ENCODE measurements at places on chromosomes 6 and 20.
A peak's percentile ranks its signal among the peaks of the same experiment; 100 is the strongest.

- DNase-seq, result no peak
These were observed 29.7 kb downstream of the RPF2 start for GRCh38 chr6:111011360-111012142.

DNA sequence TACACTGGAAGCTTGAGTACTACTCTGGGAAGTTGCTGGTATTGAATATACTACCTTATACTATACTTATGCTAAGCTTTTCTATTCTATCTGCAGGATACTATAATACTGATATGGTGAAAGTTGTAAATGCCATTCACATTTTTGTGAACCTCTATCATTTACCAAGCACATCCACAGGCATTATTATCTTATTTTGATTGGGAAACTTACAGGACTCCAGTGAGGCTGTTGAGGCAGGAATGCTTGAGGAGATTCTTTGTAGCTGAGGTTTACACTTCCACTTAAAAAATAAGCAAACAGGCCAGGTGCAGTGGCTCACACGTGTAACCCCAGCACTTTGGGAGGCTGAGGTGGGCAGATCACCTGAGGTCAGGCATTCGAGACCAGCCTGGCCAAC lies 442.9 kb downstream of the QKI start:
- no peak for DNase-seq

GRCh38 chr6:109009962-109010704 lies 84.5 kb downstream of the SESN1 start:
- DNase-seq, result no peak

DNA sequence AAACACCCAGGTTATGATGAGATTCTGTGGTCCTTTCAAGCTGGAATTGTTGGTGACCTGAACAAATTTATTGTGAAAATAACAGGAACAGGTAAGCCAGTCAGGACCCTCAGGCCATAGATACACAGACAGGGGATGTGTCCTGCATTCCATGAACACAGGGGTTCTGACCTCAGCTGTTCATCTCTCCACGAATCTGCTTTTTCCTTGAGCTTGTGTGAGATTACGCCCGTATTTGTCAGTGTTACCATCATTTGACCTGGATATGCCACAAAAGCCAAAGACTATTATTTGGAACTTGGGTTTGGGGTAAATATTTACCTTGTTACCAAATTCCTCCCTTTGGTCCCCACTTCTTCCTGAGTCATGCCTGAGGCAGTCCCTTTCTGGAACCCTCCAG lies 288.9 kb downstream of the PREX1 start:
- DNase-seq, result no peak

- DNase-seq, result no peak
These were observed 255.4 kb downstream of the GMPR start for GRCh38 chr6:16493802-16494201.

- no peak for DNase-seq
These were observed 1255.1 kb upstream of the EYS start for GRCh38 chr6:66962082-66962481.

DNA sequence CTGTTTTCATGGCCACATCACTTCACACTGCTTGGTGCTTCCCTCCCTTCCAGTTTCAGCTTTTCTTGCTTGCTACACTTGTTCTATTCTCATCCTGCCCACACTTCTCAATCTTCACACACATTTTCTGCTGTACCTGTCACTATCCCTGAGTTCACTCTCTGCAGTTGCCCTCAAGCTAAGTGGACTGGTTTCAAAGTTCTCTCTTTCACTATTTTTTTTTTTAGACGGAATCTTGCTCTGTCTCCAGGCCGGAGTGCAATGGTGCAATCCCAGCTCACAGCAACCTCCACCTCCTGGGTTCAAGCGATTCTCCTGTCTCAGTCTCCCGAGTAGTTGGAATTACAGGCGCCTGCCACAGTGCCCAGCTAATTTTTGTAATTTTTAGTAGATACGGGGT lies 130.6 kb upstream of the FAM83B start:
- DNase-seq, result no peak

GRCh38 chr6:53080813-53081212 lies 15.6 kb downstream of the FBXO9 start:
- no peak for DNase-seq

DNA sequence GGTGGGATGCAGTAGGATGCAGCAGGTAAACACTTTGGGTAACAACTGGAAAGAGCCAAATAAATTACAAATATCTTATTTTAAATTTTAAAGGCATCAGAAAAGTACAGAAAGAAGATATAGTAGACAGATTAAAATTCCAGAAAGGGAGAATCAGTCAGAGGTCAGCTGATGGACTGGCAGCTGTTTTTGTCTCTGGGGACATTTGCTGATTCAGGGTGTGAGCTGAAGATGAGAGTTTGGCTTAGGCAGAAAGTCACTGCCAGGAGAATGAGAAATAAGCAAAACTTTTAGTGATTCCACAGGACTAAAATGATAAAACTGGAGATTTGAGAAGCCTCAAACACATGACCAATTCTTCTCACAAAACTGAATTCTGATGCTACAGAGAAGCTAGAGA lies 39.5 kb downstream of the AHI1 start:
- DNase-seq, result no peak

GRCh38 chr20:19511931-19512330 lies 246.1 kb upstream of the RIN2 start:
- no peak for DNase-seq

GRCh38 chr20:56002908-56003800 lies 2.2 kb downstream of the CBLN4 start:
- no peak for DNase-seq

DNA sequence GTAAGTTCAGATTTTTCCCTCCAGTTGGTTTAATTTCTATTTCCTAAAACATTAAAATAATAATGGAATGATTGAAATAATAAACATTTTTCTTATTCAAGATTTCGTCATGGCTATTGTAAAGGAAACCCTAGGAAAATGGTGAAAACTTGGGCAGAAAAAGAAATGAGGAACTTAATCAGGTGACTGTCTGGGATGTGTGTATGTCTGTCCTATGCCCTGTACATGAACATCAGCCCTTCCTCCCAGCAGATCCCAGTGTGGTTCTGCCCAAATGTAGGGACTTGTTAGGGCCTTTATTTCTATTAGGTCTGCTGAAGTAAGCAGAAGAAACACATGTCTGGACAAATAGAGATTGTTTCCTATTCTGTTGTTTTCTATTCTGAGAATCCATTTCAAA lies 13.1 kb downstream of the RIOK1 start:
- DNase-seq, result no peak

DNA sequence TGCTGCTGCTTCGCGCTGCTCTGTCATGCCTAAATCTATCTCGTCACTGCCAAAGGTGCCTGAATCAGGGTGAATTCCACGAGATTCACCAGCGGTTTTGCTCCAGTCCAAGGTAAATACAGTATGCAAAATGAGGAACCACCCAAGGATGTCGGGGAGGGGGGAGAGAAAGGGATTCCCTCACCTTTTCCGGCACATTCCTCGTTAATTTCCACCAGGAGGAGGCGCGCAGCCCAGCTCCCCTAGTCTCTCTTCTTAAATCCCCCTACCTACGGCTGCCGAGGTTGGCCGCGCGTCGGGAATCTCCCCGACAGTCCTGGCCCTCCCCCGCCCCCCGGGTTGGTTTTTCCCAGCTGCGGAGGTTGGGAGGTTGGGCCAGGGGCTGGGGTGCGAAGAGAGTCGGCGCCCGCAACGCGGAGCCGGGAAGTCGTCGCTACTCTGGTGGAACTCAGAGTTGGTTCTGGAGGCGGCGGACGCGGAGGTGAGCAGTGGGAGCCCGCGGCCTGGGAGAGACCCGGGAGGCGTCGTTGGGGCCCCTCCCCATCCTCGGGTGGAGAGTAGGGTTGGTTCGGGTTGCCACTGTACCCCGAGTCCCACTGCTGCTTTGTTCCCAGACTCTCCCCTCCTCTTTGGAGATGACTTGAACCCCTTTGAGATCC lies at the start of gene TPBG:
TSS of gene TPBG (plus strand) at position 390 of the 659 bp plus-strand sequence. CDS start 1,145 bp downstream, outside the sequence.
- peak; percentile 59 for DNase-seq

DNA sequence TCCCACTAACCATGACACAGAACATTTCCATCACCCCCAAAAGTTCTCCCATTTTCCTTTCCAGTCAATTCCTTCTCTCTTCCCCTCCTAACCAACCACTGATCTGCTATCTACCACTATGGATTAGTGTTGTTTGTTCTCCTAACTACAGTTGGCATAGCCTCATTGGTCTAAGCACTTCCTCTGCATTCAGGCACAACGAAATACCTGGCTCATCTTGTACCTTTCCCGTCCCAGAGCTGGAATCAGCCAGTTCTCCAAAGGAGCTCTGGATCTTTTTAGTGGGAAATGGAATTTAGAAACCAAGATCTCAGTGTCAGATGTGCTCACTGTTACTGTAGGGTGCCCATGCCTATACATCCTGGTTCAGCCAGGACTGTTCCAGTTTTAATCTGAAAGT lies 4.0 kb upstream of the WTAP start:
- DNase-seq, result no peak

GRCh38 chr20:47156301-47157137 lies 200.0 kb downstream of the ZMYND8 start:
- DNase-seq, result no peak

DNA sequence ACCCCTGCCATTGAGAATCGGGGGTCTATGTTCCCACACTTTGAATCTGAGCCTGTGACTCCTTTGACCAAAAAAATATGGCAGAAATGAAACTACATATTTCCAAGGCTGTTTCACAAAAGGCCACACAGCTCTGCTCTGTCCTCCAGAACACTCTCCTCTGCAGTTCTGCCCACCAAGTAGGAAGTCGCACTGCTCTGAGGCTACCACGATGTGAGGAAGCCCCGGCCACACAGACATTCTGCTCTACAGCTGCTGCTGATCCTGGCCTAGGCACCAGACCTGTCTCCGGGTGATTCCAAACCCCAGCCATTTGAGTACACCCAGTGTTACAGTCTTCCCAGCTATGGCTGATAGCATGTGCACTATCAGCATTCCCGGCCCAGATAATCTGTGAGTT lies 85.1 kb downstream of the LYRM4 start:
- DNase-seq, result no peak

DNA sequence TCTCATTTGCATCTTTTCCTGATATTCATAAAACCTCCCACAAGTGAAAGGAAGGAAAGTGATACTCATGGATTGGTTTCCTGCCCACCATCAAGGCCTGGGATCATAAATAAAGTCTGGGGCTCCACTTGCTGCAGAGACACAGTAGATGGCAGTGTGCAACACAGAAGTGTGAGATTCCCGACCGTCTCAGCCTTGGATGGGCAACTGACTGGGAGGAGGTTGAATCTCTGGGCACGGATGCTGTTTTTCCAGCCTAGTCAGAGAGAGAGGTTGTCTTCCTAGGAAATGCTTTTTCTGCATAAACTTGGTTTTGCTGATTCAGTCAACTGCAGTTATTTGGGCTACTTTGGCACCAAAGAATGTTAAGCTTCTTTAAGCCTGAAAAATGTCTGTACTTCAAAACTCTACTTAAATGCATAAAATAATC lies 9.9 kb upstream of the RFPL4B start:
- DNase-seq, result peak; percentile 61

- DNase-seq, result no peak
These were observed 67.5 kb downstream of the KCNQ5 start for GRCh38 chr6:72689107-72689954.

DNA sequence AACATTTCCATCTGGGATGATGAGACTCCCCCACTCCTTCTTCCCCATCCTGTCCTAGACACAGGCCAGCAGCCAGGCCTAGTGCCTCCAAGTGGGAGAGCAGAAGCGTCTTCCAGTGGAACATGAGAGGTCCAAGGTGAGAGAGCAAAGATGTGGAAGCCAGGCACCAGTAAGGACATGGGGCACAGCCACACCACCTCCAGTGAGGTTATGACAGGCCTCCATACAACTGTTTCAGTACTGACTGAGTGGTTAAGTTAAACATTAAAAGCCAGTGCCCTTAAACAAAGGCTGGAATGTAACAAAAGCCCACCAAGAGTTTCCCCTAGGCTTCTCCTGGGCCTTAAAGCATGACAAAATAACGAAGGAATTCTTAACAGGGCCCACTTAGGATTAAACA lies 5.3 kb downstream of the ZBTB24 start:
- no peak for DNase-seq

- DNase-seq, result no peak
These were observed 62.1 kb upstream of the ZNF217 start for GRCh38 chr20:53655625-53656292.

- no peak for DNase-seq
These were observed 42.4 kb downstream of the FARS2 start for GRCh38 chr6:5303682-5304081.

DNA sequence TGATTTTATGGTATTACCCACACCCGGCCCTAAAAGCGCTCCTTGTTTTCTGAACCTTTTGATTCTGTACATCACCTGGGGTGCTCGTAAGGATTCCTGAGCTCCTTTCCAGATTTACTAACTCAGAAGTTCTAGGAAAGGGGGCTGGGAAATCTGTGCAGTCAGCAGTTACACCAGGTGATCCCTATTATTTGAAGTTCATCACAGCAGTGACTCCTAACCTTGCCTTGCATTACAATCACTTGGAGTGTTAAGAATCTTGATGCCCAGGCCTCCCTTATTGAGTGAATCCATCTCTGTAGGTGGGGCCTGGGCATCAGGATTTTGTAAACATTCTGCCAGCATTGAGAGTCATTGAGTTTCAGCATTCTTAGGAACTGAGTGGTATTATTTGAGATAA lies 44.7 kb downstream of the BMP6 start:
- DNase-seq, result no peak

- no peak for DNase-seq
These were observed 7.2 kb upstream of the VWA7 start for GRCh38 chr6:31784098-31784925.

- no peak for DNase-seq
These were observed 96.0 kb downstream of the HFE start for GRCh38 chr6:26183237-26183580.

- no peak for DNase-seq
These were observed 30.6 kb downstream of the ANKS1A start for GRCh38 chr6:34919651-34920050.

- DNase-seq, result no peak
These were observed 304.3 kb downstream of the HDGFL1 start for GRCh38 chr6:22873513-22874136.

DNA sequence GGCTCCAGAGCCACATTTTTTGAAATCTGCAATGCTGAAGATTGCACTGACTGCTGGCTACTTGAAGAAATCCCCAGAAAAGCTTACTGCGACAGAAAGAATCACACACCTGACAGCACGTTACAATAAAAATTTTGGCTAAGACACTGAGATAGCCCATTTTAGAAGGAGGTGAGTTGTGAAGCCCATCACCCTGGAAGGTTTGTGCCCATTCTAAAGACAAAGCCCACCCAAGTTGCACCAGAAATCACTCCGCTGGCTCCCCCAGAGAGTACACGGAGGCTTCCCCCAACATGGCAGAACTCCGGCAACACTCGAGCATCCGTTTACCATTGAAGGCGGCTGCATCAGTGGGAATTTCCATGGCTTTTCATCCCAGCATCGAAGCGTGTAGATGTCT lies 29.4 kb downstream of the LPA start:
- no peak for DNase-seq

GRCh38 chr20:11170565-11170964 lies 496.8 kb upstream of the JAG1 start:
- DNase-seq, result no peak

GRCh38 chr6:2447931-2448330 lies 202.5 kb upstream of the GMDS start:
- no peak for DNase-seq

DNA sequence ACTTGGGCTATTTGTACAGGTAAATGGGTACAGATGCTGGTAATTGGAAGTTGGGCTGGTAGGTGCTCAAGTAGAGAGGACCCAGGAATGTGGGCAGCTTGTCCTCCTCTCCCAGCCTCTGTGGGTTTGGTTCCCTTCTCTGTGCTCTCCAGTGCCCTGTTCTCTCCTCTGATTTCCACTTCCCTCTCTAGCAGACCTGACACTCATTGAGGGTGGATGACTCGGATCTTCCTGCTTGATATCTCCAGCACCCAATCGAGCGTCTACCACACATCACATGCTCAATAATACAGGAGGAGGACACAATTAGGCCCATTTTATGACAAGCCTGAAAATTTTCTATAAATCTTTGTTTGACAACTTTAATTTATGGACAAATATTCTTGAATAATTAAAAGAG lies 23.7 kb downstream of the CST1 start:
- DNase-seq, result no peak

Data from neural crest cell (in vitro differentiated cells).